ENCODE measurements at places on chromosomes 16 and 17. TPM values are rescaled to one million over a fixed set of nuclear protein-coding genes. Genes with fewer than 3 reads are reported as not detected.

GRCh38 chr17:43665084-43665936, 3.6 kb upstream of the MEOX1 start:
- DNase-seq: no peak

RFNG gene
- 17.5 TPM for total RNA-seq

GRCh38 chr17:70901870-70902269, 732.5 kb downstream of the KCNJ2 start:
- no peak for DNase-seq

GRCh38 chr17:33241390-33241789, 51.7 kb downstream of the ASIC2 start:
- DNase-seq: no peak

- no peak for DNase-seq
Measured at GRCh38 chr17:82457073-82457928, 1.2 kb upstream of the NARF start.

Measured in activated CD4-positive, alpha-beta memory T cell treated with anti-CD3 and anti-CD28 coated beads for 36 hours (primary cell).